ENCODE measurements at places on chromosomes 4 and X.

DNA sequence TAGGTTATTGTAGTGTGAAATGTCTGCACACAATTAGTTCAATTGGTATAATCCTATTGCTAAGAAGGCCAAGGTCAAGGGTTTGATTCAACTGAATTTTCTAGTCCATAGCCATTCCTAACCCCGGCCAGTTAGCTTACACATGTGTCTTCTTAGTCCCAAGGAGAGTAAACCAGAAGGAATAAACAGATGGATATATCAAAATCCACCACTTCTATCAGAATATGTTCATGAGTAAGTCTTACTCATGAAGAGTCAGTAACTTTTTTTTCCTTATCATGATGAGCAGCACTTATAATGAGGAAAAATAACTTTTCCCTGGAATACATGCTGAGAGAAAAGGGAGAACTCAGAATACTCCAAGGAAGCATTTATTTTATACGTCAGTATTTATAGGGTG lies 9.5 kb downstream of the HHIP start:
- DNase-seq: peak; percentile 43

GRCh38 chrX:110877326-110877725 lies 81.7 kb upstream of the CHRDL1 start:
- DNase-seq: no peak

DNA sequence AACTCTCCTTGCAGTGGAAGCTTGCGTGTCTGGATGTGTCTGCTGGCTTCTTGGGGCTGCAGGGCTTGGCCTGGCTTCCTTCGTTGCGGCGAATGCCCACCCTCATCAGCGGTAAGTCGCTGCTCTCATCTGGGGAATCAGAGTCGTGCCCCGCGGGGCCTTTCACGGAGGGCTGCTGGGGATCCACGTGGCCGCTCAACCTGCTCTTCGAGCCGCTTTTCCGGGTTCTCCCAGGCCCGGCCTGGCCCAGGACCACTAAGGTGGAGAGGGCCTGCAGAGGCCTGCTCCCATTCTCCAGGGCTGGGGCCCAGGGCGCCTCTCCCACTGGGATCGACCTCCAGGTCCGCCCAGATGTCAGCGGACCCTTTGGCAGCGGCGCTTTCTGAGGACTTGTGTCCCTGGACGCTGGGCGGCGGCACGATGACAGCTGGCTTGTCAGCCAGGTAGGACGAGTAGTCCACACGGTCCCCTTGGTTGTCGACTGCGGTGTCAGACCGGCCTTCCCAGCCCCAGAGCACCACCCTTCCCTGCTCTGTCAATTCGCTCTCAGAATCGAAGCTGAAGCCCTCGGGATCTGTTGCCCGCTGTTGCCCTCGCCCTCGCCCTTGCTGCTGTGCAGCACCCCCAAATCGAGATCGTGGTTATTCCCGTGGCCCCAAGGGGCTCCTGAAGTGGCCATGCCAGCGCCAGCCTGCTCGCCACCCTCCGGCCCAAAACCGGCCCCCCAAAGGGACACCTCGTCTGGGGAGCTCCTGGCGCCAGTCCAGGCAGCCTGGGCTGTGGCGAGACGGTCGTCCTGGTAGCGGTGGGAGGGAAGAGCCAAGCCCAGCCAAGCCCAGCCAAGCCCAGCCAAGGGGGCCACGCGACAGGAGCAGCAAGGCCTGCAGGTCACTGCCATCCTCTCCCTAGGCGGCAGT lies 37.8 kb upstream of the NHSL2 start:
- no peak for DNase-seq

DNA sequence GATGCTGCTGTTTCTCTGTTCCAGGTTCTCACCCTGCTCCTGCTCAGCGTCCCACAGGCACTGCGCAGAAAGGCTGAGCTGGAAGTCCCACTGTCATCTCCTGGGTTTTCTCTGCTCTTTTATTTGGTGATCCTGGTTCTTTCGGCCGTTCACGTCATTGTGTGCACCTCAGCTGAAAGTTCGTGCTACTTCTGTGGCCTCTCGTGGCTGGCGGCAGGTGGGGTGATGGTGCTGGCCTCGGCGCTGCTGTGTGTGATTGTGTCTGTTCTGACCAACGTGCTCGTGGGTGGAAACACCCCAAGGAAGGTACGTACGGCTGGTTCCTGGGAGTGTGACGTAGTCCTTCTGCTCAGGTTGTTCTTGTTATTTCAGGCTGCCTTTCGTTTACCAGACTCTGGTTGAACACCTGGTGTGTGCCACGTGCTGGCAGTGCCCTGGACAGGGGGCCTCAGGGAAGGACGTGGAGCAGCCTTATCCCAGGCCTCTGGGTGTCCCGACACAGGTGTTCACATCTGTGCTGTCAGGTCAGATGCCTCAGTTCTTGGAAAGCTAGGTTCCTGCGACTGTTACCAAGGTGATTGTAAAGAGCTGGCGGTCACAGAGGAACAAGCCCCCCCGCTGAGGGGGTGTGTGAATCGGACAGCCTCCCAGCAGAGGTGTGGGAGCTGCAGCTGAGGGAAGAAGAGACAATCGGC lies 22.8 kb downstream of the PIGG start:
- DNase-seq: no peak

GRCh38 chr4:84804136-84804535 lies 162.4 kb downstream of the WDFY3 start:
- DNase-seq: peak; percentile 58

DNA sequence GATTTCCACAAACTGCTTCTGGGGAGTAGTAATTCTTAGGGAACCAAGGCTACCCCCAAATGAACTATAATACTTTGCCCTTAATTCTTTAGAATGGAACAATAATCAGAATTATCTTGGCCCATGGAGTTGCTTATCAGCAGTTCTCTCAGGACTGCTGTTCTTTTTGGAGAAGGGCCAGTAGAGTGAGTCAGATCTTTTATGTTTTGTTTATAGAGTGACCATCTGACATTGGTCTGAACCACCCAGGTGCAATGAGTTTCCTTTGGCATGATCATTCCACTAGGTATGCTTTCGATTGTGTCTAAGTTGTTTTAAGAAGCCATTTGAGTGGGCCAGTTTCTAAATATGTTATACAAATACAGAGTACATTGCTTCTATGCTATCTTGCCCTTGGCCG lies 31.8 kb downstream of the PRRG1 start:
- DNase-seq: peak; percentile 83

DNA sequence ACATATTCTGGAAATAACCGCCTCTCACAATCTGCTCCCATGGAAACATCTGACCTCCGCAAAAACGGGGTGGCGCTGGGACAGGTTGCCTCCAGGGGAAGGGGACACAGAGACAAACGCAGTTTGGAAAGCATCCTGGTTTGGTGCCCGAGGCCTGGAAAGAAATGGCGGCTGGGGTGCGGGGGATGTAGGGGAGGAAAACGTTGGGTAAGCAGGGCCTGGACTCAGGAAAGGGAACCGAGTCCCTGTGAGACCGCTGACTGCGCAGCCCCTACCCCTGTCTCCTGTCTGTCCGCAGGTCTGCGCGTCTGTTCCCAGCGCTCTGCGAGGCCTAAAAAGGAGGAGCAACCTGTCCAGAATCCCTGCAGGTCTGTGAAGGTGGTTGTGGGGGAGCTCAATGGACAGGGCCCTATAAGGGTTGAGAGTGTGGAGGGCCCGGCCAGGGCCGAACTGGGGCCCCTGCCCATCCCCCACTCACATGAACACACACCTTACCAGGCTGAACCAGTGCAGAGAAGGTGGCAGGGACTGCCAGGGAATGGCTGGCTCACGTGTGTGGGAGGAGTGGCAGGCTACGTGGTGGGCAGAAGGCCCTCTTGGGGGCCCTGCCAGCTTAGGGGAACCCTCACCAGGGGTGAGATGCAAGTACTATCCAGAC lies 672 bp downstream of the TCEAL3 start:
- no peak for DNase-seq

DNA sequence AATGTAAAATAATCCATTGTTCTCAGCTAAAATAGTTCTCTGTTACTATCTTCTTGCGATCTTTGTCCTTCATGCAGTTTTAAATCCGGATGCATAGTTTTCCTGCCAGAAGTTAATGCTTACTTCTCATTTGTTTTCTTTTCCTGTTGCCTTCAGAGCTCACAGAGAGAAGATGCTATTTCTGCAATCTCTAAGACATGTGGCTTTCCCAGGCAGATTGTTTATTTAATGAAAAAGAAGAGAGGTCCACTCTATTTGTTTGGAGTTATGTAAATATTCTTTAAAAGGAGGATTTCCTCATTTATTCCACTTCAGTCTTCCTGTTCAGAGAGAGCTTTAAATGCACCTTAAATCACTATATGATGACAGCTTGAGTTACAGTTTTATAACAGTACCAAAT lies 39.3 kb upstream of the HPGD start:
- no peak for DNase-seq

DNA sequence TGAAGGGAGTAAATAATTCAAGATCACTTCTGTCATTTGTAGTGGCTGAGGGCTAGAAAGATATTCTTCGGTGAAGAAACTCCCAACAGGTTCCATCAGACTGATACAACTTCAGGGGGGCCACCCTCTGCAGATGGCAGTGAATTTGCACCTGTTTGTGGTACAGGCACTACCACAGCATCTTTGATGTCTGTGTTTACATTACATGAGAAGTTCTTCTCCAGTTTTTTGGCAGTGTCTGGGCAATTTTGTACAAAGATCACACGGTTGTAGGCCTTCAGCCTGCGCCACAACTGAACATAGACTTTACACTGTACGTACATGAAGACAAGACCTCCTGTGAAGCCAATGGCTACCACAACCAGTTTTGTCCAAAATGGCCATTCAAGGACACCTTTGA lies 34.2 kb downstream of the TMA16 start:
- no peak for DNase-seq

GRCh38 chr4:150725957-150726523 lies 144.1 kb downstream of the MAB21L2 start:
- no peak for DNase-seq

GRCh38 chr4:140308366-140309123 lies 64.9 kb upstream of the SCOC start:
- peak; percentile 98 for DNase-seq

DNA sequence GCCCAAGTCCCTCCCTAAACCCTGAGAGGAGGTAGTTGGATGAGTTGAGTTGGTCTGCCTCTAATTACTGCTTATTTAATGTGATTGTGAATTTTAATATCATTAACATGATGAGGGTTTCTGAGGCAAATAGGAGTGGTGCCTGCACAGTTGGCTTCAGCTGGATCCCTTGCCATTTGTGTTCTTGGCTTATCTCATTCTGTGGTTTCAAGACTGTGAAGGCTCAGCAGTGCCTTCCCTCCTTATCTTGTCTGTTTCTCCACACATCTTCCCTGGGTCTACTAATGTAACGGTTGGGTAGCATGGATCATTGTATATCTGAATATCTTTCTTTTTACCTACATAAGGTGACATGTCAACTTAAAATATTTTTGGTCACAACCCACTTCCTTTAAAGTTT lies 1.6 kb upstream of the SLC10A4 start:
- DNase-seq: no peak

GRCh38 chrX:134747006-134747405 lies 88.7 kb upstream of the PLAC1 start:
- no peak for DNase-seq

GRCh38 chrX:84501798-84502628 lies at the start of gene HDX:
TSS of gene HDX (minus strand) at chrX:84502453. CDS start at chrX:84475397, 27,056 bp downstream.
- DNase-seq: peak; percentile 87

DNA sequence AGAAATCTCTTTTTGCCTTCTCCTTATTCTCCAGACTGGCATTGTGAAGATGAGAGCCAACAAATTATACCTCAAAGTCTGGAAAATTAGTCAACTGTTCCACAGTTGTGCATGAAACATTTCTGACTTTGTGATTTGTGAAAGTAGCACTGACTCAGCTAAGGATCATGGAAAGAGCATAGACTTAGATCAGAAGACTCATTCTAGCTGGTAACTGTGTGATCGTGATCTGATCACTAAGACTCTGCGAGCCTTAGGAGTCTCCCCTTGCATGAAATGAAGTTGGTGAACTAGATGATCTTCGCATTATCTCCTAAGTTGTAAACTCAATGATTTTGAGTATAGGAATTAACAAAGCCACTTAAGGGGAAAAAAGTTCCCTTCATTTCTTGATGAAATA lies 668.1 kb downstream of the RPA4 start:
- DNase-seq: no peak

- DNase-seq: no peak
Observed at GRCh38 chrX:49108641-49109040, 14.9 kb downstream of the GPKOW start.

DNA sequence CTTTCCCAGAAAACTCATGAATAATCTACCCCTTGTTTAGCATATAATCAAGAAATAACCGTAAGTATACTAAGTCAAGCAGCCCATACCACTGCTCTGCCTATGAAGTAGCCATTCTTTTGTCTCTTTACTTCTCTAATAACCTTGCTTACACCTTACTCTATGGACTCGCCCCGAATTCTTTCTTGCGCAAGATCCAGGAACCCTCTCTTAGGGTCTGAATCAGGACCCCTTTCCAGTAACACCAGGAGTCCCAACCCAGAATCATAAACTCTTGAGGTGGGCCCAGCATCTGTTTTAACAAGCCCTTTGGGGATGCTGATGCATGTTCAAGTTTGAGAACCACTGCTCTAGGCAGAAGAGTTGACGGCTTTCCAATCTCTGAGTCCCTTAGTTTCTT lies 119.6 kb downstream of the BEND2 start:
- DNase-seq: no peak

DNA sequence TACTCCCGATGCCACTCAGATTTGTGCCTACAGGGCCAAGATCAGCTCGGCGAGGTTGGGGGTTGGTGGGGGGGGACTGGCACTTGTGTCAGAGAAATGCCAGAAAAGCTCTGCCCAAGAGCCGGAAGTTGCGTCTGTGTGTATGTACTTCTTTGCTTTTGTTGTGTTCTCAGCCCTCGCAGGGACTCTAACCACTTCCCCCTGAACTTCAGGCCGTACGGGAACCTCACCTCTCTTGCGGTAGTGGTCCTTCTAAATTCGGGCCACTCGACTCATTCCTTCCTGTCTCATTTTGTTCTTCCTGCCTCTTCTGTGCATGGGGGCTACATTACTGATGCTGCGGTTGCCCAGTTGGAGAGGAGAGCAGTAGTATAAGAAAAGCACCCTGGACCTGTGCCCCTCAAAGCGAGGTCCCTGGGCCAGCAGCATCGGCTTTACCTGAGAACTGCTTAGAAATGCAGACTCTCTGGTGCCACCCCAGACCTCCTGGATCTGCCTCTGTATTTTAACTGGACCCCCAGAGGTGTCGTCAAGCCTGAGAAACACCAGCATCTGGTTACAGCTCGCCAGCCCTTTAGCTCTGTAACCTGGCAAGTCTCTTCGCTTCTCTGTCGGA lies 146.3 kb upstream of the RPS6KA3 start:
- DNase-seq: no peak

- no peak for DNase-seq
Observed at GRCh38 chr4:58935332-58935731, 1825.1 kb upstream of the IGFBP7 start.

DNA sequence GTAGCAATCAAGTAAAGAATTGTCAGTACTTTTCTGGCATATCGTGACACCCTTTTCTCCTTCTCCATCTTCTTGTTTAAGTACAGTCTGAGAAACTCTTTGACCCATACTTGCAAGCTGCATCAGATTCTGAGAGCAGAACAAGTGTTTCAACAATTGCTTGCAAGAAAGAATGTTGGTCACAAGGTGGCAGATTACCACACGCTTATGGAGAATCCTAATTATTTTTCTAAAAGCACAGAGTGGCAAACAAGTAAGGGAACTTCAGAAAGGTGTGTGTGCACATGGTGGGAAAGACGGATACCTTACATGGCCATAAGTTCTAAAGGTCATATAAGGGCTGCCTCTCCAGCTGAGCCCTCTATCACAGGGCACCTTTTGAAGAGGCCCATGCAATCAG lies 136.4 kb upstream of the FGF13 start:
- DNase-seq: peak; percentile 66

- DNase-seq: peak; percentile 54
Observed at GRCh38 chr4:25827373-25827772, 35.4 kb downstream of the SEL1L3 start.

GRCh38 chrX:18970465-18970864 lies 13.4 kb downstream of the PHKA2 start:
- DNase-seq: no peak
